CD4-positive, alpha-beta T cell treated with Interleukin-15 for 1 hour (primary cell): ENCODE measurements at places on chromosomes 7 and 10.

DNA sequence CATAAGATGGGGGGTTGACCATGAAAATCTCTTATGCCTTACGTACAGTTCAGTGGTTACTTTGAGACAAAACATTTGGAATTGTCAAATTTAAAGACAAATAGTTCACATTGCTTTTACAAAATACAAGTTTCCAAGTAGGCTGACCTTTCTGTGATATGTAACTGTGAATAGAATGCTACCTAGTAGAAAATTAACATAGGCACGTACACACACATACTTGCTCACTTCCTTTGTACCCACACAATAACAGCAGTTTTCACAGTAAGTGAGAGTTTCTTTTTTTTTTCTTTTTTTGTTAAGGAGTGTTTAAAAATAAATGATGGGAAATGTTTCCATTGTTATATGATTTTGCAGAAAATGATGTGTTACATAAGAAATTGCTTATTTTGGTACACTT lies 53.3 kb upstream of the SP8 start:
- no peak for DNase-seq

- no peak for DNase-seq
Observed at GRCh38 chr7:156496363-156496769, 144.2 kb upstream of the RNF32 start.

GRCh38 chr7:13067036-13067435 lies 379.6 kb downstream of the ARL4A start:
- DNase-seq = no peak

DNA sequence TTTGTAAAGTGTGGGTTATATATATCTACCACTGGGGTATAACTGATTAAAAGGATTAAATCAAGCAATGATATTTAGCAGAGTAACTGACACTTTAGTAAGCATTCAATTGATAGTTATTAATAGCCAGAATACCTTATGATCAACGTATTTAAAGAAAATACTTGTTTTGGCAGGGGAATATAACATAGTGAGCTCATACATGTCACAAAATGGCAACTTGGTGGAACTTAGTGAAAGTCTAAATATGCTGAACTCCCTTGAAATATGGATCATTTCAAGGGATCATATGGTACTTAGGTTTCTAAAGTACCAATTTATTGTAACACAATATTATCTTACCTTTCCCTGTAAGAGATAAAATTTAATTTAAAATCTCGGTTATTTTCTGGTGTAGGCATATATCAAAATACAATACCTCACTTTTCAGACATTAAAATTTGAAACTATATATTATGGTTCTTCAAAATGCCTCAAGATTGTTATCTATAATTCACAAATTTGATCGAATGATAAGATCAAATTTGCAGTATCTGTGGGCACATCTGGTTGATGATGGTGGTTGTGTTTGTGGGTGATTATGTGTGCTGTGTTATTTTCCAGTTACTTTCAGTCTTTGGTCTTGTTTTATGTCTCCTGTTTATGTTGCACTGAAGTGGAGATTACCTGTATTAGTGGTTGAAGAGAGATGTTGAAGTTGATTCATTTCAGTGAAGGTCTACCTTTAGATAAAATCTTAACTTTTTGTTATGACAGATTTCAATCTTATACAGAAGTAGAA lies 5.2 kb downstream of the ARL4A start:
- DNase-seq = no peak

- DNase-seq = no peak
Observed at GRCh38 chr10:26513101-26513500, 75.0 kb downstream of the APBB1IP start.

GRCh38 chr7:106521541-106521940 lies 139.4 kb downstream of the CCDC71L start:
- DNase-seq = no peak

DNA sequence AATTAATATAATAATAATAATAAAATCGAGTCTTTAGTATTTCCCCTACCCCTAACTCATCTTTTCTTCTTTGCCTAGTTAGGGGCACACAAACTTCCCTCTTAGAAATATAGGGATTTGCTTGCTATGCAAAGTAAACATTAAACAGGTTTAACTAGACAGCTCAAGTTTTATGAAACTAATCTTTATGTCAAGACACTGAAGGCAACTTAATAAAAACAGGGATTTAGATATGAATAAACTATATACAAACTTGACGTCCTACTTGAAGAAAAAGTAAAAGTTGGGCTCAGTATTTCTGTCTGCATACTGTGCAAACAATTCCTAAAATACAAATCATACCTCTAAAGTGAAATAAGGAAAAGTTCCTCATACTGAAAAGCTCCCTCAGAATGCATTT lies 52.1 kb upstream of the CAV2 start:
- no peak for DNase-seq

- no peak for DNase-seq
Observed at GRCh38 chr7:139783647-139784385, 6.0 kb upstream of the HIPK2 start.

DNA sequence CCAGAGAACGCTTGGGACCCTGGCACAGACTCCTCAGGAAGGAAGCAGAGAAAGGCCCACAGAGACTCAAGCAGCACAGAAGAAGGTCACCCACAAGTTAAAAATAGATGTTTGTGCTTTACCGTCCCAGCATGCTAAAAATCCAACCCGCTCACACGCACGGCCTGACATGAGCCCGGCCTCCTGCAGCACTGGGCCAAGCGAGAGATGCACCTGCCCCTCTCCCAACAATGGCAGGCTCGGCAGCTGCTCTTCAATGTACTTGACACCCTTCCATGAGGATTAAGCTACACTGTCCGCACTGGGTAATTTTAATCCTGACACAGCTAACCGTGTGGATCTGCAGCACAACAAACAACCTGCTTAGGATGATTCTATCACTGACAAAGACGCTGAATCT lies 9.3 kb downstream of the DIP2C start:
- DNase-seq = no peak

- DNase-seq = no peak
Observed at GRCh38 chr7:101952355-101953247, 135.2 kb downstream of the CUX1 start.

GRCh38 chr7:50324113-50324512 lies 19.6 kb downstream of the IKZF1 start:
- no peak for DNase-seq
